ENCODE measurements at places on chromosomes 3 and 15.

DNA sequence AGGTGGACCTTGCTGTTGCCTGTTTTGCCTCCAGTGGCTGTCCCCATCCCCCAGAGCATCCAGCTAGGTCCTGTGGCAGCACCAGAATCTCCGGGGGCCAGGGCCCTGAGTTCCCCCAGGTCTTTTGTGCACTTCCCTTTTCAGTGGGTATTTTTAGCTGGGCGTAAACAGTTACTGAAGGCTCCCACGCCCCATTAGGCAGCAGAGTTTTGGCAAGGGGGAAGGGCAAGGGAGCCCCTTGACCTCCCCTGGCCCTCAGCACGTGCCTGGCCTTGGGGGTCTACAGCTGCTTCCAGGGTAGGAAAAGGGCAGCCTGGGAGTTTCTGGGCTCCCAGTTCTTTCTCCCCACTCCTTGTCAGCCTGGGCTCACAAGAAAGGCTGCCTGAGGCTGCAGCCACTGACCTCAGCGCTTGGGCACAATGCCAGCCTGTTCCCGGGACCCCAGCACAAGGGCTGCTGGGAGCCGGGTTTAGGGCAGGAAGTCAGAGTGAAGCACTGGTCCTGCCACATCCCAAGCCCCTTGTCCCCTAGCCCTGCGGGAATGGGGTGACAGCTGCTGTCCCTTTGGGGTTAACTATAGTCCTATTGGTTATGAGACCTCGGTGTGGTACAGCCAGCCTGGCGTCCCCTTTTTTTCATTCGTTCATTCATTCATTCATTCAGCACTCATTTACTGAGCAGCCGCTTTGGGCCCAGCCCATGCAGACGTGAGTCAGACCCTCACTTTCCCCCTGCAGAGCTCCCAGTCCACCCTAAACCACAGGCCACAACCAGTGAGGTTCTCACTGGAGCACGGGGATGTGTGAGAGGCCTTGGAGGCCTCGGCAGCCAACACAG, 8.4 kb downstream of the CSK start:
- no peak for DNase-seq

GRCh38 chr3:40649346-40649745, 124.6 kb downstream of the ZNF621 start:
- no peak for DNase-seq

DNA sequence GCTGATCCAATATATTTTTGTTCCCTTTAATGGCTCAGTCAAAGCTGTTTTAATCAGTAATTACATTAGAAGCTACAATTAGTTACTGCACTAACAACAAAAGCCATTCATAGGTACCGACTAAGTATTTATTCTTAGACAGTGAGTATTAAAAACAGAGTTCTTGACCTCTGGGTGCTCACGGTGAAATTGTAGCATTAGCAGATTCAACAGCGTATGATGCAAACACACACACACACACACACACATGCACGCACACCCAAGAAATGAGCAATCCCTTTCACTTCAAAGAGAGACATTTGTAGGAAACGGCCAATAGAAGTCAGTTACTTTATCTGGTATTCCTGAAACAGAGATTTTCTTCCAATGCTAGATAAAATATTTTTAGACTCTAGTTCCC, 27.0 kb upstream of the MITF start:
- no peak for DNase-seq

DNA sequence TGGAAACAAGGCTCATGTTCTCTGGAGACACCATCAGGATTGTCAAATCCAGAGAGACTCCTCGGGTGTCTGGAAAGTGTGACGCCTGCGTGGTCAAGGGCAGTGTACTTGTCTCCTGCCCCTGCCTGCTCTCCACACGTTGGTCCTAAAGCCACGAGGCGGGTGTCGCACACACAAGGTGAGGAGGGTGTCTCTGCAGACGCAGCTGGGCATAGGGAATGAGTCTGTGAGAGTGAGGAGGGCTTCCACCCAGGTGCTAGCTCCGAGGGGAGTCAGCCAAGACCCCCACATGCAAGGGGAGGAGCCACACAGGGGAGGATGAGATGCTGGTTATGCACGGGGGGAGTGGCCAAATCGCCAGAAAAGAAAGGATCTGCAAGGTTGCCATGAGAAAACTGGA, 27.9 kb upstream of the OCA2 start:
- DNase-seq, result no peak

- DNase-seq, result no peak
Observed at GRCh38 chr3:135905058-135905724, 60.3 kb upstream of the PPP2R3A start.

DNA sequence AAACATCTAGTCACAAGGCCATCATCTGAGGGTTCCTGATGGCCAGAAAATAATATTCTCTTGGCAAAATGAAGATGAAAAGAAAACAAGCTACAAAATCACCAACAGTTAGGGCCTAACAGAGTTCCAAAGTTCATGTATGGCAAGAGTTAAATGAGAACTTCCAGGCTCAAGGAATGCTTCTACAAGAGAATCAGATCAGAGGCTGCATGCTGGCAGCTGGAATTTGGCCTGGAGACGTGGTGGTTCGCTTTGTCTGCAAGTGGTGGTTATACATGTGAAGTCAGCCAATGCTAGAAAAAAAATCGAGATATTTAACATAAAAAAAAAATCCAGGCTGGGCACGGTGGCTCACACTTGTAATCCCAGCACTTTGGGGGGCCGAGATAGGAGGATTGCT, 5.6 kb downstream of the SIAH2 start:
- DNase-seq, result no peak

DNA sequence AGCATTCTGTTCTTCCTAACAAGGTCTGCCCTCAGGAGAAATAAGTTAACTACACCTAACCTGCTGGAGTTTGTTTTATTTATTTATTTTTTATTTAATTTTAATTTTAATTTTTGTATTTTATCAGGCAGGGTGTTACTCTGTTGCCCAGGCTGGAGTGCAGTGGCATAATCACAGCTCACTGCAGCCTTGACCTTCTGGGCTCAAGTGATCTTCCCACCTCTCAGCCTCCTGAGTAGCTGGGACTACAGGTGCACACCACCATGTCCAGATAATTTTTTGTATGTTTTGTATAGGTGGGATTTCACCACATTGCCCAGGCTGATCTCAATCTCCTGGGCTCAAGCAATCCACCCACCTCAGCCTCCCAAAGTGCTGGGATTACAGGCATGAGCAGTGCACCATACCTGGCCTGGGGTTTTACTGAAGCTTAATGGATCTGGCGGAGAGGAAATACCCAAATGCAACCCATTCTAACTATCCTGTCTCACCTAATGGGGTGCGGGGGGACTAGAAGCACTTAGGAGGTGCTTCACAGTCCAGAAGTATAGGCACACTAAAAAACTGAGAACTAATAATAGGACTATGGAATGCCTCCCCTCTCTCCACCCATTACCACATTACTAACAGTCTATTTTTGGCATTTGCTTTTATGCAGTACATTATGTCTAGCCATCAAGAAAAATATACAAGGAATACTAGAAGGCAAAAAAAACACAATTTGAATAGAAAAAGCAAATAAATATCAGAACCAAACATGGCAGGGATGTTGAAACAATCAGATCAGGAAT, 61.4 kb downstream of the TTBK2 start:
- no peak for DNase-seq

GRCh38 chr3:126467611-126467955, 8.1 kb downstream of the ZXDC start:
- no peak for DNase-seq

GRCh38 chr15:29872716-29873115, 50.4 kb upstream of the TJP1 start:
- DNase-seq, result no peak

- no peak for DNase-seq
Observed at GRCh38 chr3:116905794-116906193, 196.2 kb downstream of the TUSC7 start.

GRCh38 chr3:136862617-136863322, 762 bp downstream of the NCK1 start:
- peak; percentile 16 for DNase-seq

GRCh38 chr15:60172143-60172542, 168.0 kb downstream of the FOXB1 start:
- DNase-seq, result no peak

GRCh38 chr3:192920411-192920810, 2.8 kb upstream of the MB21D2 start:
- DNase-seq, result no peak

DNA sequence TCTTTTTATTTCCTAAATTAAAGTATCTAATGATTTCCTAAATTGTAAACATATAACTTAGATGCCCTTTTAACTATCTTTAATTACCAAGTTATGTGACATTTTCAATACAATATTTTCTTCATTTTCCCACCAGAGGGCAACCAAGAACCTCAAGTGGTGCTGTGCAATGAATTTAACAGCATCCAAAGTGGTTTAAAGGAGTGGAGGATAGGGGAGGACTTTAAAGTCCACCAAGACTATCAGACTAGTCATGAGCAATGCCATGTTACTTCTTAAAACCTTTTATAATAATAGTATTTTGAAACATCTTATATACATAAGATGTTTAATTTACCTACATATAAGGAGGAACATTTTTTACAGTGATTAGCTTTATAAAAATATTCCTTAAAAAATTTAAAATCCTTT, 74.4 kb downstream of the DLG1 start:
- peak; percentile 66 for DNase-seq

DNA sequence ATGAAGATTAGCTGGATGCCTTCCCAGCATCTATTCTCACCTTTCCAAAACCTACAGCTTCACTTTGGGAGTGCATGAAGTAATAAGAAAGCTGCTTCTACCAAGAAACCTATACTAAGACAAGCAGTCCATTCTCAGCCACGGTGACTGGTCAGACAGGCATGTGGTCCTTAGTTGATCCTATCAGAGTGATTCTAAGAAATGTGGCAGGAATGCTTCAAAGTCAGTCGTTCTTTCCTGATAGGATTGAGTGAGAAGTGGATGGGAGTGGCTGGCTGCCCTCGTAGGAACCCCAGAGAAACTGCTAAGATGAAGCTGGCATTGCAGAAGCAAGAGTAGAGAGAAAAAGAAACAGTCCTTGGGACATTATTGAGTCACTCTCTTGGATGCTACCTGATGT, 16.6 kb downstream of the FOXB1 start:
- no peak for DNase-seq

DNA sequence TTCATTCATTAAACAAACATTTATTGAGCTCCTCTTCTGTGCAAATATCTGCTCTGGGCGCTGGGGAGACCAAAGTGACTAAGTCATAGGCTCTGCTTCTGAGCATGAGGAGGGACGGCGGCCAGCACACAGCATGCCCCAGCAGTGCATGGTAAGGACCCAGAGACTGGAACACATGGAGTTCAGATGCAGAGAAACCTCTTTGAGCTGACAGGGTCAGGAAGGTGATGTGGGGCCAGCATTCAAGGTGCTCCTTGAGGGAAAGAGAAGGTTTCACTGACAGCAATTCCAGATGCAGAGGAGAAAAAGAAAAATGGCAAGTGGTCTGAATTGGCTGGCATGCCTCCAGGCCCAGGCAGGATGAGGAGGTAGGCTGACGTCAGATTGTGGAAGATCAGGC, 234.5 kb downstream of the UACA start:
- no peak for DNase-seq

GRCh38 chr15:42876224-42876623, 44.4 kb downstream of the TTBK2 start:
- DNase-seq, result no peak

GRCh38 chr3:54087581-54088410, 34.6 kb upstream of the CACNA2D3 start:
- no peak for DNase-seq

GRCh38 chr3:114600571-114600970, 306.7 kb downstream of the TIGIT start:
- no peak for DNase-seq

DNA sequence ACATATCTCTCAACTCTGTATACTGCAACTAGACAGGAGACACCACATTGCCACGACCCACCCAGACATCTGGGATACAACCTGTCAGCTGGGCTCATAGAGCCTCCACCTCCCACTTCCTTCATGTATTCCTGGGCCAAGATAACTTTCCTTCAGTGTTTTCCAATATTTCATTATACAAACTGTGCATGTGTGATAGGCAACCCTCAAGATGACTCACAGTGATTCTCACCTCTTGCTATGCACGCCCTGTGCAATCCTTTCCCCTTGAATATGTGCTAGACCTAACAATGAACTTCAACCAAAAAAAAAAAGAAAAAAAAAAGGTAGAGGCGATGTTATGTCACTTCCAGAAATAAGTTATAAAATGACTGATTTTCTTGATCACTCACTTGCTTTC, 138.0 kb upstream of the ALCAM start:
- DNase-seq, result no peak

DNA sequence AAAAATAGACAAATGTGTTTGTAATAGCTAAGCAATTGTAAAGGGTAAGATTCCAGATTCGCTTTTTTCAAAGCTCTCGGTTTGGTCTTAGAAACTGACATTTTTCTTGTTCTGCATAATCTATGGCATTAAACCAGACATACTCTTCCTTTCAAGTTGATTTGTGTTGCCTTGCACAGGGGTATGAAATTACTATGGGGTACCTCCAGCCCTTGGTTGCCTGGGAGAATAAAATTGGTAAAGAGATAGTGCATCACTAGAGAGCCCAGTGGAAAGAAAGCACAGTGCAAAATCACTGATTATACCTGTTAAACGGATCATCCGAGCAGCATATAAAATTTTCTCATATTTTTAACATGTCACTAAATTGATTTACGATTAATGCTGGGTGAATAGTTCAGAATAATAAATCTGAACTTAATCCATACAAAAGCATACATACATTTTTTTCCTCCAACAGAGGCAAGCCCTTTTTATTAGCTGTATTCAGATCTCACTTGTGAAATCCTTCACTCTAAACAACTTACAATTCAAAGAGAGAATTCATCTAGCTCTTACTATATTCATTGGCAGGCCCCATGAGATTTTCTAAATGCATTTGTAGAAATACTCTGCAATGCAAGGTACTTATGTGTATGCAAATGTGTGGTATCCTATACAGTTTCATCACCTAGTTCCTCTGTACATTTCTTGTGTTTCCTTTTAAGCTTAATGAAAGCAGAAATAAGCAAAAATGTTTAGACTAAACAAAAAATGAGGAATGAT, 224.4 kb downstream of the ROBO1 start:
- DNase-seq, result no peak

GRCh38 chr3:74445541-74445940, 168.9 kb downstream of the CNTN3 start:
- DNase-seq, result no peak

GRCh38 chr3:110106805-110107204, 769.5 kb upstream of the DPPA4 start:
- DNase-seq, result no peak

GRCh38 chr3:38582941-38583645, 66.4 kb downstream of the SCN5A start:
- DNase-seq, result no peak

GRCh38 chr3:43855674-43856299, 165.0 kb downstream of the ABHD5 start:
- DNase-seq, result peak; percentile 49

- no peak for DNase-seq
Observed at GRCh38 chr3:184343200-184343876, 5.9 kb downstream of the FAM131A start.

GRCh38 chr3:36992806-36993325, at the start of gene EPM2AIP1:
Gene EPM2AIP1 (minus strand): TSS chr3:36993131. CDS start chr3:36993077, 54 bp downstream.
- DNase-seq, result peak; percentile 100

DNA sequence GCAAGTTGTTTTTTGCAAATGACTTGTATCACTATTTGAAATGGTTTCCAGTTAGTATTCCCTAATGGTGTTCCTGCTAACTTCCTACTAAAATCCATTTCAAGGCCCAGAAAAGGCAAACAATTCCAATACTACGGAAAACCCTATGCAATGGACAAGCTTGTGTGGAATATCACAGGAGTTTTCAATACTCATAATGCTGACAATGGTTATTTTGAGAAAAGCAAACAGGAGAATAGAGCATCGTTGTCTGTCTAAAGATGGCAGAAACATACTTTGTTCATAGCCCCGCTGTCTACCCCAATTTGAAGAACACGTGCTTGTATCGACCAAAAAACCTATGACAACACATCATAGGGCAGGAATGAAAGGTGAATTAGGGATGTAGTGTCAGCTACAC, 327.9 kb downstream of the CHST2 start:
- no peak for DNase-seq

All from COLO829 (cell line).